ENCODE measurements at places on chromosomes 11 and 22.

DNA sequence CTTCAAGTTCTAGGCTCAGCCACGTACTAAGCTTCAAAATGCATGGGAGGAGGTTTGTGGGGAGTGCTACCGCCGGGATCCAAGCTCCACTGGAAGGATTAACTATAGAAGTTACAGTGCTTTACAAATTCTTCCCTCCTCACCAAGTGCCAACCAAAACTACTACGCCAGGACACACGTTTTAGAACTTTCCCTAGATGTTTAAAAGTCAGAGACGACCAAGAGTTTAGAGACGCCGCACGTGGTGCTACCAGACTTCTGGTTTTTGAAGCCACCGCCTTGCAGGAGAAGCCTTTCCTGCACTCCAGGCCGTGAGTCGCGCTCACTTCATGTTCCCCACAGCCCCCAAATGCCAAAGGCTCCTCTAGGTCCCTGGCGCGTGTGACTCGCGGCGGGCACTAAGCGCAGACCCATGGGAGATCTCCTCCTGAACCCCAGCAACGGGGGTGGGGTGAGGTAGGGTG is 734 bp downstream of the SNU13 start:
- no peak for DNase-seq

DNA sequence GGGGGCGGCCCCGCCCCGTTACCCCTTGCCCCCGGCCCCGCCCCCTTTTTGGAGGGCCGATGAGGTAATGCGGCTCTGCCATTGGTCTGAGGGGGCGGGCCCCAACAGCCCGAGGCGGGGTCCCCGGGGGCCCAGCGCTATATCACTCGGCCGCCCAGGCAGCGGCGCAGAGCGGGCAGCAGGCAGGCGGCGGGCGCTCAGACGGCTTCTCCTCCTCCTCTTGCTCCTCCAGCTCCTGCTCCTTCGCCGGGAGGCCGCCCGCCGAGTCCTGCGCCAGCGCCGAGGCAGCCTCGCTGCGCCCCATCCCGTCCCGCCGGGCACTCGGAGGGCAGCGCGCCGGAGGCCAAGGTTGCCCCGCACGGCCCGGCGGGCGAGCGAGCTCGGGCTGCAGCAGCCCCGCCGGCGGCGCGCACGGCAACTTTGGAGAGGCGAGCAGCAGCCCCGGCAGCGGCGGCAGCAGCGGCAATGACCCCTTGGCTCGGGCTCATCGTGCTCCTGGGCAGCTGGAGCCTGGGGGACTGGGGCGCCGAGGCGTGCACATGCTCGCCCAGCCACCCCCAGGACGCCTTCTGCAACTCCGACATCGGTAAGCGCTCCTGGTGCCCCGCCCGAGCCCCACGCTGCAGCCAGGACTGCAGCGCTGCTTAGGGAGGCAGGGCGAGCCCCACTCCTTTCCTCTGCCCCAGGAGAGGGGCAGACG is at the start of gene TIMP3:
TIMP3 (plus strand) TSS at position 169 of the 700 bp plus-strand sequence; CDS start at position 466, 297 bp downstream.
- no peak for DNase-seq

GRCh38 chr11:3920148-3920852 is 64.8 kb downstream of the STIM1 start:
- DNase-seq = no peak

DNA sequence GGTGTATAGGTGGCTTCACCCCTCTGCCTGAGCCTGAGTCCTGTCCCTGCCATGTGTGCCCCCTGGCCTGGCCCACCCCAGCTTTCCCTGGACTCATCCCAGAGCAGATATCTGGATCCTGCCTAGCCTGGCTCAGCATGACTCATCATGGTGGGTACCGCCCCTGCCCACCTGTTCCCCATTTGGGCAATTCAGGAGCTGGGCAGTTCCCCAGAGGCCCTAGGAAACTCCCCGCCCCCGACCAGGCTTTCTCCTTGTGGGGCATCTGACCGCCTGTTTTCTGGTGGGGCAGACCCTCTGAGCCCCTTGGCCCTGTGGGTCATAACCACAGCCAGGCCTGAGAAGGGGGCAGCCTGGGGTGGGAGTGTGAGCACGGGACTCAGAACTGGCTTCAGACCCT is 4.4 kb downstream of the TSPO start:
- no peak for DNase-seq

DNA sequence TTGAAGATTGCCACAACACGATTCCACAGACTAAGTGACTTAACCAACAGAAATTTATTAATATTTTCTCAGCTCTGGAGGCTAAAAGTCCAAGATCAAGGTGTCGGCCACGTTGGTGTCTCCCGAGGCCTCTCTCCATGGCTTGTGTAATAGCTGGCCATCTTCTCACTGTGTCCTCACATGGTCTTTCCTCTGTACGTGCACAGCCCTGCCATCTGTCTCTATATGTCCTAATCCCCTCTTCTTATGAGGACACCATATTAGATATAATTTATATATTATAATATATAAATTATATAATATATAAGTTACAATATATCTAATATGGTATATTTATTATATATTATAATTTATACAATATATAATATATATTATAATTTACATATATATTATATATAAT is 25.1 kb upstream of the SCGB1A1 start:
- DNase-seq = no peak

- no peak for DNase-seq
These were observed 1.2 kb downstream of the KCNQ1OT1 start for GRCh38 chr11:2698386-2699184.
